ENCODE measurements at places on chromosomes 13 and 19. TPM values are rescaled to one million over a fixed set of nuclear protein-coding genes. Genes with fewer than 3 reads are reported as not detected.

TMEM143 gene
- 5.7 TPM for total RNA-seq

NKG7 gene
- not detected for total RNA-seq

SBK2 gene
- total RNA-seq = 1.7 TPM

NPAS1 gene
- total RNA-seq = 6.8 TPM

ZNF575 gene
- 1.9 TPM for total RNA-seq

KLF16 gene
- 32.7 TPM for total RNA-seq

PRR12 gene
- 24.2 TPM for total RNA-seq

RNF113B gene
- not detected for total RNA-seq

C19orf81 gene
- total RNA-seq = 8.2 TPM

LGALS7B gene
- total RNA-seq = not detected

ALKBH7 gene
- 33.4 TPM for total RNA-seq

URAD gene
- total RNA-seq = not detected

CGB1 gene
- not detected for total RNA-seq

USPL1 gene
- total RNA-seq = 11.0 TPM

PSG2 gene
- not detected for total RNA-seq

OR7C1 gene
- total RNA-seq = not detected

SIGLEC6 gene
- not detected for total RNA-seq

RNASEH2B gene
- total RNA-seq = 30.7 TPM

OR1M1 gene
- not detected for total RNA-seq

KCNN1 gene
- 0.42 TPM for total RNA-seq

GIPR gene
- total RNA-seq = 3.5 TPM

CEACAM5 gene
- total RNA-seq = 2.2 TPM

CD79A gene
- total RNA-seq = 1.0 TPM

DPRX gene
- total RNA-seq = not detected

CNMD gene
- total RNA-seq = not detected

CCNE1 gene
- total RNA-seq = 24.9 TPM

All from A549 treated with RU486 at 1 μM for 4 hours (cell line).